ENCODE measurements at places on chromosomes 3 and 15.

GRCh38 chr3:122451371-122451770 lies 35.5 kb upstream of the WDR5B start:
- no peak for DNase-seq

DNA sequence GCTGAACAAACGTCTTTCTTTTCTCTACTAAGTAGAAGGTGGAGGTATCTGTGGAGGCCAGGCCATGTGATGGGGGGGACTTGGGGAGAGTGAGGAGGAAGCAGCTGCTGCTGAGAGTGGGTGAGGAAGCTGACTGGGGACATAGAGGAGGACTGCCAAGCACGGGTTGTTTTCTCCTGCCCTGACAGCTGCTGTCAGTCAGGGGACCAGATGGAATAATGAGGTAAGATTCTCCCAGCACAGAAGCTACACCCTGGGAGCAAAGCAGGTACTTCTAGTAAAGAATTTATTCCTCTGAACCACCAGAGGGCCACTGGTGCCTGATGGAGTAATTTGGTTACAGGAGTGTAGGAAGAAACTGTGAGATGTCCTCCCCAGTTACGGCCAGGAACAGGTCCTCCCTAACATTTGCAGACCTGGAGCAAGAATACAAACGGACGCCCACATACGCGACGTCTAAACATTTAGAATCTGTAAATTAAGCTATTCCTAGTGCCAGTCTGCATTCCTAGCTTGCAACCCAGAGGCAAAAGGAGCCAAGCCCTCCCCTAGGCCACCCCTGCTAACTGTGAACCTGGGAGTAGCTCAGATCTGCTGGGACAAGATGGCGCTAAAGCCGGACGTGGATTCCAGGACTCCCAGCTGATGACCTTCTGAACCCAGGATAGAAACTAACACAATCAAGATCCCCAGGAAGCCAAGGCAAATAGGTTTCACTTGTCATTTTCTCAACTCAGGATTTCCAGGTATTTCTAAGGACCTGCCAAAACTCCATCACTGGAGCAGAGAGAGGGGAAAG lies 14.8 kb downstream of the CRYGS start:
- DNase-seq, result no peak

DNA sequence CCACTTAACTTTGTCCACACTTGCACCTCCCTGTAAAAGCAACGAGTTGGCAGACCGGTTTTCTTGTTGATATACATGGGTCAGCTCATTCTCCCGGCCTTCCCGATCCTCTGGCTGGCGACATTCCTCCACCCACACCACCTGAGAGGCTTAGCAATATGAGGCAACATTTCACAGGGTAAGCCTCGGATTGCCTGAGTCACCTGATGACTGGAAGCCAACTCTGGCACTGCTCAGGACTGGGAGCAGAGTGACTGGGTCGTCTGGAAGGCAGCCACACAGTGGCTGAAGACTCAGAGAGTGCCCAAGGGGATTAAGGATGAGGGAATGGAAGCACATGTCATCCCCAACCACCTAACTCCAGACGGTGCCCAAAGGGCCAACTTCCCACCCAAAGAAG lies 9.8 kb downstream of the HOMER2 start:
- no peak for DNase-seq

DNA sequence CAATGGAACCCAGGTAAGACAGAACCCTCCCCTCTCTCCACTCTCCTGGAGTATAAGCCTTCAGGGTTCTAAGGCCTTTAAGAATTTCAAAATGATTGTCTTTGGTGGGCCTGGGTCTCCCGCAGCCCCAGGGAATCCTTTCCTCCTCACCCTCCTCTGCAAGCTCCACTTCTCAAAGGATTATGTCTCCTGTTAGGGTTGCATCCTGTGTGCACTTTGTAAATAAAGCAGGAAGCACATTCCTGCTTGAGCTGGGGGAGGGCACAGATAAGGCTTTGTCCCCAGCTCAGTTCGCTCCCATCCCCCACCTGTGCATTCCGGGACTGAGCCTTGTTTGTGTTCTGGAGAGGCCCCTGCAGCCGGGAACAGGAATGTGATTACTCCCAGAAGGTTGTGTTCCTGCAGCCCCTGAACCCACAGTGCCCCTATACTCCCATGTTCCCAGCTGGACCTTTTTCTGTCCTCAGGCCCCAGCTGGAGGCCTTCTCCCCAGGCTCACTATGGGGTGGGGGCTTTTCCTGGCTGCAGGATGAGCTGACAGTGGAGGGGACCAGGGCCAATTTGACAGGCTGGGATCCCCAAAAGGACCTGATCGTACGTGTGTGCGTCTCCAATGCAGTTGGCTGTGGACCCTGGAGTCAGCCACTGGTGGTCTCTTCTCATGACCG lies 9.5 kb downstream of the TYRO3 start:
- DNase-seq, result peak; percentile 40

DNA sequence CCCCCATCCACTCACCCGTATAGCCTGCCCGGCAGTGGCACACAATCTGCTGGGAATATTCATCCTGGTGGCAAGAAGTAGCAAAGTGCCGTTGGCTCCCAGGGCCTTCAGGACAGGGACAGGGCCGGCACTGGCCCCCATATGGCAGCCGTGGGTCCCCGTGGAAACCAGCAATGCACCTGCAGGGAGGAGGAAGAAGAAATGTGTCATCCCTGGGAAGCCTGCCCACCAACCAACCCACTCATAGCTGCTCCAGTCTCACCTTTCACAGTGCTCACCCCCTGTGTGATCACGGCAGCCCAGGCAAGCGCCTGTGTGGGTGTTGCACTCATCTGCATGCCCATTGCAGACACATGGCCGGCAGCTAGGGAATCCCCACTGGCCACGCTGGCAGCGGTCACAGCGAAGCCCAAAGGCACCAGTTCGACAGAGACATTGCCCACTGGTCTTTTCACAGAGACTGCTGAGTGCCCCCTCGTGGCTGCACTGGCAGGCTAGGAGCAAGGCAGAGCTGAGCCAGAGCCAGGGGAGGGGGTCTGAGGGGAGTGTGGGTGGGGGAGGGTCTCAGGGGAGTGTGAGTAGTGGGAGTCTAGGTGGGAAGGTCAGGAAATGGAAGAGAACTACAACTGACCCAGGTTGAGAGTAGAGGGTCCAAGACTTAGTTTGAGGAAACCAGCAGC lies 4.5 kb upstream of the USP19 start:
- DNase-seq, result no peak

GRCh38 chr15:84828086-84828908 lies 11.1 kb downstream of the ALPK3 start:
- no peak for DNase-seq

DNA sequence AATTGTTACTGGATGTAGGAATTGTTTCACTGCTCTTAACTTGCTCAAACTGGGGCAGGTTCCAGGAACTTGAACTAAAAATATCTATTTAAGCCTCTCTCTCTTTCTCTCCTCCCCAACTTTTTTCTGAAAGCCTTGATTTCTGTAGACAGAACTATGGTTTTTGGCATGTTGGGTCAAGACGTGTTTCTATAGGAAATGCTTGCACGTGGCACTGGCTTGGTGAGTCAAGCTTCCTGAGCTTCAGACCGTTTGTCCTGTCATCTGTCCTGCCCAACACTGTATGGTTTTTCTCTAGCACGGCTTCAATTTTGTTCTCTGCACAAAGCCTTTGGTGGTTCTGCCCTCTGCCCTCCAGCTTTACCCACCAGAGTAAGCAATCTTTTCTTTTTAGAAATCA lies 13.5 kb downstream of the EAF1 start:
- DNase-seq, result no peak

Measured in C1 segment of cervical spinal cord (tissue), 14 donors.